ENCODE measurements at places on chromosomes 5 and 9.

DNA sequence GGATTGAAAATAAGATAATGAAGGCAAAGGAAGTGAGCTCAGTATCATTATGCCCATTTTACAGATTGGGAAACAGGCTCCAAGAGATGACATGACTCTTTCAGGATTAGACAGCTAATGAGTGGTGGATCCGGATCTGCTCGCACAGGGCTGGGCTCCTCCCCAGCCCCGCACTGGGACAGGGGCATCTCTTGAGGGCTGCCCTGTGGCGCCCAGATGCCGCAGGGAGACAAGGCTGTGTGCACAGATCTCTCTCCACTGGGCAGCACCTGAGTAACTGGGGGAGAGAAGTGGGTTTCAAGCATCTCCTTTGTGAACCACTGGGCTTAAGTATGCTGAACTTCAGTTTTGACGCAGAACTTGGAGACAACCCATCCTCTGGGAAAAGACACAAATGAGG is 43.9 kb downstream of the ADAMTS2 start:
- H3K4me1 ChIP-seq = no peaks in the 10 kb centered on the region
- peaks cover 35% of the 10 kb centered on the region for H3K27me3 ChIP-seq
- H3K27ac ChIP-seq = no peak overlapping the region

DNA sequence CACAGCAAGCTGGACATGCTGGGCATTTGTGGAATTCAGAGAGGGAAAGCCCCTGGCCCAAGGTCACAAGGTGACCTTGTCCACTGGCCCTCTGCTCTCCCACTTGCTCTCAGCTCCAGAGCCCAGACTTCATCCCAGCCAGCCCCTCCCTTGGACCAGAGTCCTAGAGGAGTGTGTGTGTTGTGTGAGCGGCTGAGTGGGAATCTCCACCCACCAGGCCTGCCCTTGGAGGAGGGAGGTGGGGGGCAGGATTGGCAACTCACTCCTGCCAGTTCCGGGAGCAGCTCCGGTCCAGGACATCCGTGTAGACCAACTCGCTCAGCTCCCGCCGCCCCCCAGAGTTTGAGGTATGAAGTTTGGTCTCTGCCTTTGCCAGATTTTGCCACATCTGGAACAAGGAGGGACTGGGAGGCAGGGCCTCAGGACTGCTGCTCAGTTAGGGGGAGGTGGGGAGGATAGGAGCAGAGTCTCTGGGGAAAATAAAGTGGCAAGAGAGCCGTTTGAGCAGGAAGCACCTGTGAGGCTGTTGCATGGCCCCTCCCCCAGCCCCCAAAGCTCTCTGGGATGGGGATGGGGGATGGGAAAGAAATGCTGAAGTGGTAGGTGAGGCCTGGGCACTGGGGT is 1.4 kb downstream of the MZB1 start:
- DNase-seq = no peak
- no peaks in the 10 kb centered on the region for H3K27me3 ChIP-seq
- no peak overlapping the region for H3K4me3 ChIP-seq
- no peak overlapping the region for H3K27ac ChIP-seq

- no peaks in the 10 kb centered on the region for H3K27me3 ChIP-seq
- no peaks in the 10 kb centered on the region for H3K4me1 ChIP-seq
- no peak for DNase-seq
- H3K27ac ChIP-seq = no peak overlapping the region
- no peaks in the 10 kb centered on the region for H3K36me3 ChIP-seq
- H3K4me3 ChIP-seq = no peak overlapping the region
These were observed 139.0 kb upstream of the CDH6 start for GRCh38 chr5:31054453-31054852.

DNA sequence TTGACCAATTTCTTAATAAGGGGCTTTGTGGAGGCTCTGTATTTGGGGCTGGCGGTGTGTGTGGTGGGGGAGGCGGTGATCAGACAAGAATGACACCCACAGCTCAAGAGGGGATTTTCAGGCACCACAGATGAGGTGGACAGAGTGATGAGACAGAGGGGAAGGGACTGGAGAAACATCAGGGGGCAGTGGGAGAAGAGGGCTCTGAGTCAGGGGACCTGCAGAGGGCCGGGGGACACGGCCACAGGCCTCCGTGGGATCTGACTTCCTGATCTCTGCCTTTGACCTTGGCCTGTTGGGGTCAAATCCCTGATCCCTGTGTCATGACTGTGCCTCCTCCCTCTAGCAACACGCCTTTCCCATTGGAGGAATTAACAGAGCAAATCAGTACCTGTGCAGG is 197.7 kb downstream of the C9orf50 start:
- no peak overlapping the region for H3K4me3 ChIP-seq
- no peaks in the 10 kb centered on the region for H3K27me3 ChIP-seq
- DNase-seq = no peak
- H3K27ac ChIP-seq = peak overlapping the region; percentile 91

- DNase-seq = no peak
- no peaks in the 10 kb centered on the region for H3K4me1 ChIP-seq
- peaks cover 70% of the 10 kb centered on the region for H3K27me3 ChIP-seq
- no peak within 1 kb of the TSS for H3K4me3 ChIP-seq
- H3K36me3 ChIP-seq = no peaks in the 10 kb centered on the region
- no peak within 1 kb of the TSS for H3K27ac ChIP-seq
These were observed at the start of gene THBS4 for GRCh38 chr5:80034962-80035821. TSS of gene THBS4 (plus strand) at chr5:80035348. CDS start at chr5:80035538, 190 bp downstream.

- no peak overlapping the region for H3K27ac ChIP-seq
- DNase-seq = no peak
- H3K36me3 ChIP-seq = peaks cover 3% of the 10 kb centered on the region
- peaks cover 34% of the 10 kb centered on the region for H3K27me3 ChIP-seq
These were observed 4.3 kb upstream of the QRFP start for GRCh38 chr9:130900701-130901497.

DNA sequence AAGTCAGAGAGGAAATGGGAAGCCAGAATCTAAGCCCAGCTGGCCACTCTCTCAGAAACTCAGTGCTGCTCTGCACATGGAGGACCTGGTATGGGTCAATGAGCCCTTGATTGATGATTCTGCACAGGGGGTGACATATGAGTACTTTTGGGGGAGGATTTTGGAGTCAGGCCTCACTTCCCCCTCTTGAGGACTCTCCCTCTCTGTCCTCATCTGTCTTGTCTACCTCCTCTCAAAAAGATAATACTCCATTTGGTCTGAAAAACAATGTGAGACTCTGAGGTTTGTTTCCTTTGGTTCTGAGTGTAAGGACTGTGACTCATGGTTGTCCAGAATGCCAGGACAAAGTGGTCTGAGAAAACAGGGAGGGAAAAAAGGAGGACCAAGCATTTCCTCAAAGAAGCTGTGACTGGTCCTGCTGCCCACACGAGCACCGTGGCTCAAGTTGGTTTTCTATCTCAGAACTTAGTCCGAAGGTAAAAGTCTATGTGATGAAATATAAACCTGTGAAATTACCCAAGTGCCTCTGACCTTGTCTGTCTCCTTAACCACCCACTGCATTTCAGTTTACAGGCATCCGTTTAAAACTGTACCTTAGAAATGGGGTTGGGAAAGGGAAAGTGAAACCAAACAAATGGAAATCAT is 11.1 kb downstream of the TTC39B start:
- H3K4me1 ChIP-seq = peaks cover 81% of the 10 kb centered on the region
- no peaks in the 10 kb centered on the region for H3K27me3 ChIP-seq
- peak overlapping the region; percentile 76 for H3K4me3 ChIP-seq
- DNase-seq = no peak
- H3K27ac ChIP-seq = peak overlapping the region; percentile 98

- peak overlapping the region; percentile 57 for H3K27ac ChIP-seq
- no peak for DNase-seq
- H3K27me3 ChIP-seq = no peaks in the 10 kb centered on the region
- H3K4me1 ChIP-seq = peaks cover 6% of the 10 kb centered on the region
- H3K36me3 ChIP-seq = peaks cover 8% of the 10 kb centered on the region
These were observed 23.1 kb downstream of the NDUFS6 start for GRCh38 chr5:1824109-1824821.
